ENCODE measurements at places on chromosomes 1 and 21. TPM values are rescaled to one million over a fixed set of nuclear protein-coding genes. Genes with fewer than 3 reads are reported as not detected.
A peak's percentile ranks its signal among the peaks of the same experiment; 100 is the strongest.

DNA sequence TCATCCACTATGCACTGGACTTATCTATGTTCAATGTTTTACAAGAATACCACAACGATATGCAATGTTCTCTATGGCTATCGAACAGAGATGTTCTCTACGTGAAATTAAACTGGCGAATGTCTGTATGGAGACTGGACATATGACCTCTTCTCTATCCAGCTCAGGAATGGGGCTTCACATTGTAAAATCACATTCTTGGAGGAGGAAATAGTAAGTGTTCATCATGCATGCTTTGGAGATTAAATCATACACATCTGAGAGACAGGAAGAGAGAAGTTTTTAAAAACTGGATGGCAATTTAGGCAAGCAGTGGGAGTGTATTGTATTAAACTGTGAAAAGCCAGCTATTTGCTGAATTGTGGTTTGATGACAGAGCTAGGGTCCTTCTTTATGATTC lies 47.9 kb upstream of the RGL1 start:
- peak; percentile 53 for DNase-seq
- no peak overlapping the region for H3K4me3 ChIP-seq
- H3K27me3 ChIP-seq = no peaks in the 10 kb centered on the region
- no peaks in the 10 kb centered on the region for H3K4me1 ChIP-seq
- H3K36me3 ChIP-seq = no peaks in the 10 kb centered on the region

- H3K4me3 ChIP-seq = peak overlapping the region; percentile 97
- DNase-seq = peak; percentile 33
- peak overlapping the region; percentile 91 for H3K27ac ChIP-seq
- H3K36me3 ChIP-seq = peaks cover 1% of the 10 kb centered on the region
Measured at GRCh38 chr1:10033359-10033845, 644 bp downstream of the UBE4B start.

DNA sequence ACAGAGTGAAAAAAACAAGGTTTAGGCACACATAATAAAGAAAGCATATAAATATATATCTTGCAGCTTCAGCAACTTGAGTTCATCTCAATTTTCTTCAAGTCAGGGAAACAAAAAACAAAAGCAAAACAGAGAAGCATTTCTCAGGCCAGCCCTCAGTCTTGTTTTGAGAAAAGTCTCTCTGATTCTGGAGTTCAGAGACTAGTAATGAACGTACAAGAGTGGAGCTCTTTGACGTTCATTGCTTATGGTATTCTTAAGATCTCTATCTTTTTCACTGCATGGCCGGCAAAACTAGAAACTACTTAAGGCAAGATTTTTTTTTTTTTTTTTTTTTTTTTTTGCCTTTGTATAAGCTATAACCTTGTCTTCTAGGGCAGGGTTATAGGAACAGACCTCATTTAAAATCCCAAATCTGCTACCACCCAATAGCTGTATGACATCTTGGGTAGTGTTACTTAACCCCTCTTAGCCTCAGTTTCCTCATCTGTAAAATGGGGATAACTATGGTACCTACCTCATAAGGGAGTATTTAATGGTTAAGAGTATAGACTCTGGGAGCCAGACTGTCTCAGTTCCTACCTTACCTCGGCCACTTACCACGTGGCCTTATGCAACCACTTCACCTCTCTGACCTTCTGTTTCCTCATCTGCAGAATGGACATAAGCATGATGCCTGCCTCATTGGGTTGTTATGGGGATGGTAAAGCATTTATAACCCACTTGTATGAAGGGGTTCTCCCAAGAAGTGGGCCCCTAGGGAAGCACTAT lies 33.6 kb downstream of the LMO4 start:
- H3K4me1 ChIP-seq = no peaks in the 10 kb centered on the region
- DNase-seq = no peak
- no peaks in the 10 kb centered on the region for H3K27me3 ChIP-seq
- H3K36me3 ChIP-seq = no peaks in the 10 kb centered on the region
- H3K4me3 ChIP-seq = no peak overlapping the region

DNA sequence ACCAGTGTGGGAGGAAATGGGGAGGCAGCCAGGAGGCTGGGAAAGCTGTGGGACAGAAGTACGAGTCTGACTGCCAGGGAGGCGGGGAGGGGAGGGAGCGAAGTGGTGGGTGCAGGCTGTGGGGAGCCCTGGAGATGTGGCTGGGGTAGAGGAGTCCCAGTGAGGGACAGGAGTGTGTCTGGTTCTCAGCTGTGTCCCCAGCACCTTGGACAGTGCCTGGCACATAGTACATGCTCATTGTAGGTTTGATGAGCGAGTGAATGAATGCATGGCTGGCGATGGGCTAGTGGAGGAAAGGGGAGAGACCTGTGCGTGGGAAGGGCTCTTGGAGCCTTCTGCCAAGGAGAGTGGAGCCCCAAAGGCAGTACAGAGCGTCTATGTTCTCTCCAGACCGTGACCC lies 104.1 kb downstream of the SIK1 start:
- H3K4me1 ChIP-seq = peaks cover 5% of the 10 kb centered on the region
- no peaks in the 10 kb centered on the region for H3K36me3 ChIP-seq
- H3K27ac ChIP-seq = no peak overlapping the region
- H3K27me3 ChIP-seq = peaks cover 7% of the 10 kb centered on the region

- no peaks in the 10 kb centered on the region for H3K36me3 ChIP-seq
- no peak overlapping the region for H3K27ac ChIP-seq
- peaks cover 16% of the 10 kb centered on the region for H3K4me1 ChIP-seq
- no peak overlapping the region for H3K4me3 ChIP-seq
- no peak for DNase-seq
Measured at GRCh38 chr21:44991538-44992483, 52.0 kb downstream of the SLX9 start.

GRCh38 chr1:204647114-204647804 lies 38.3 kb downstream of the LRRN2 start:
- no peaks in the 10 kb centered on the region for H3K36me3 ChIP-seq
- no peaks in the 10 kb centered on the region for H3K4me1 ChIP-seq
- no peak overlapping the region for H3K4me3 ChIP-seq
- H3K27ac ChIP-seq = no peak overlapping the region

The HAO2 gene
- not detected for polyA plus RNA-seq

DNA sequence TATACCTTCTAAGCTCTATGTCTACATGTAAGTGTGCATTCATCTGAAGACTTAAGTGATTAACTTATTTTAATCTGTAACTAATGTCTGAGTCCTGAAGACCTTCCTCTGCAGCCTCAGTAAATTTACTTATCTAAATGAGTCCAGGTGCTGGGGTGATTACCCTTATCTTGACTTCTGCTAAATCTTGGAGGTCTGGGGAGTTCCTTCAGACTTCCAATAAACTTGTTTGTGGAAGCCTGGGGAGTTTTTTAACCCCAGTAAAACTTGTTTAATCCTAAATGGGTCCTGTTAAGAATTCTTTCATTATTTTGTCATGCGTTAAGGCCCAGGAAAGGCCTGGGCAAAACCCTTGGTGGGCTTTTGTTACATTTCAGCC lies 37.0 kb downstream of the RSPH1 start:
- H3K27ac ChIP-seq = no peak overlapping the region
- no peaks in the 10 kb centered on the region for H3K27me3 ChIP-seq
- H3K4me1 ChIP-seq = no peaks in the 10 kb centered on the region
- H3K4me3 ChIP-seq = no peak overlapping the region

DNA sequence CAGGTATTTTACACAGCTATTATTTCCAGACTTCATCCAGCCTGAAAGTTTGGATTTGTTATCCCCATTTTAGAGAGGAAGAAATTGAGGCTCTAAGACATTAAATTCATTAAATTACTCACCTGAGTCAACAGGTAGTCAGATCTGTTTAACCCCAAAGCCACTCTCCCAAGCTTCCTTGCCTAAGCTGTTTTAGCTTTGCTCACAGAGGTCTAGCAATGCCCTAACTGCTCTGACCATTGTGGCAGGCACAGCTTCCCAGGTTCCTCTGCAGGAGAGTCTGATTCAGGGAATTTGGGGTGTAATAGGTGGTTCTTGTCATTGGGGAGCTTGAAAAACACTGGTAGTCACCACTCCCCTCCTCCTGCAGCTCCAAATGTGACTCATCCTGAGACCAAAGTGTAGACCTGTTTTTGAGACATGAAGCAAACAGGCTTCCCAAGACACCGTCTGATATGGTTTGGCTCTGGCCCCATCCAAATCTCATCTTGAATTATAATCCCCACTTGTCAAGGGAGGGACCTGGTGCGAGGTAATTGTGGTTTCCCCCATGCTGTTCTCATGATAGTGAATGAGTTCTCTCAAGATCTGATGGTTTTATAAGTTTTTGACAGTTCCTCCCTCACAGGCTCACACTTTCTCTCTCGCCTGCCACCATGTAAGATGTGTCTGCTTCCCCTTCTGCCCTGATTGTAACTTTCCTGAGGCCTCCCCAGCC lies 142.8 kb upstream of the DNAH14 start:
- no peak for DNase-seq
- H3K4me3 ChIP-seq = no peak overlapping the region
- peaks cover 3% of the 10 kb centered on the region for H3K27me3 ChIP-seq
- no peak overlapping the region for H3K27ac ChIP-seq
- H3K4me1 ChIP-seq = peaks cover 10% of the 10 kb centered on the region

DNA sequence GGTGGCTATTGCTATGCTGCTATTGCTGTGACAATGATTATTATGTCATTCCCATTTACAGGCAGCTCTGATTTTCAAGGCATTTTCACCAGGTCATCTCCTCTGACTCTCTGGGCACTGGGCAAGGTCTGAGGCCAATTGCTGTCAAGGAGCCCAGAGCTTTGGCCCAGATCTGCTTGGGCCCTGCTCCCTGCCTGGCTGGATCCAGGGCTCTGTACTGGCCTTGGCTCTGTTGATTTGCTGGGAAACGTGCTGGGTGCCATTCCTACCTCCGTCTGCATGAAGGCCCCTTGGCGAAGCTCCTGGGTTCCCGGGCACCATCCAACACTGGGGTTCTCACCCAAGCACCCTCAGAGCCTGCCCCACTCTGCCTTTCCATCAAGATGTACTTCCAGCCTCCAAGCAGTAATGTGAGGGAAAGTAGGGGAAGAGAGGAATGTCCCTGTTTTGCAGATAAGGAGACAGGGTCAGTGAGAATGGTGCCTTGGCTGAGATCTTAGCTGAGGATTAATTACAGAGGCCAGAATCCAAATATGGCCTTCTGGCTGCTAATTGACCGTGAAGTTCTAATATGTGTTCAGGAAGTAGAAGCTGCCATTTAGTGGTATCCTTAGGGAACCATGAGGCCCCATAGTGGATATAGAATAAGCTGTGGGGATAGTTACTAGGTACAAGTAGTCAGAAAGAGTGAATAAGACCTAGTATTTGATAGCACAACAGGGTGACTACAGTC lies 63.9 kb downstream of the HTR6 start:
- no peaks in the 10 kb centered on the region for H3K27me3 ChIP-seq
- H3K27ac ChIP-seq = no peak overlapping the region
- no peaks in the 10 kb centered on the region for H3K36me3 ChIP-seq
- DNase-seq = no peak

- H3K36me3 ChIP-seq = no peaks in the 10 kb centered on the region
- H3K27me3 ChIP-seq = no peaks in the 10 kb centered on the region
- H3K4me1 ChIP-seq = no peaks in the 10 kb centered on the region
- no peak overlapping the region for H3K27ac ChIP-seq
Measured at GRCh38 chr1:23599125-23599524, 39.8 kb upstream of the ID3 start.

DNA sequence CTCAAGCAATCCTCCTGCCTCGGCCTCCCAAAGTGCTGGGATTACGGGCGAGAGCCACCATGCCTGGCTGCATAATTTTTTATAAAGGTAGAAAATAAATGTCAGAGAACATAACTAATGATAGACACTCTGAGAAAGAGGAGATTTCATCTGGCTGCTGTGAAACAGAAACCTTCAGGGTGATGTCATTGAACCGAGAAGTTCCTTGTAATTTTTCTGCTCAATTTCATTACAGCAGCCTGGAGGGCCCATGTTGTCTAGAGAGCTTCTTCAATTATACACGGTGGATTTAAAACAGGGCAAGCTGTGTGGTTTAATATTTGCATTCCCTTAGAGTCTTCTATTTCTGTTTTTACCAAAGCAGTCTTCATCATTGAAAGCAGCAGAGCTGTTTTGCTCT lies 64.3 kb upstream of the MORC3 start:
- no peak for DNase-seq
- no peaks in the 10 kb centered on the region for H3K27me3 ChIP-seq
- no peak overlapping the region for H3K27ac ChIP-seq
- no peak overlapping the region for H3K4me3 ChIP-seq
- H3K4me1 ChIP-seq = no peaks in the 10 kb centered on the region

DNA sequence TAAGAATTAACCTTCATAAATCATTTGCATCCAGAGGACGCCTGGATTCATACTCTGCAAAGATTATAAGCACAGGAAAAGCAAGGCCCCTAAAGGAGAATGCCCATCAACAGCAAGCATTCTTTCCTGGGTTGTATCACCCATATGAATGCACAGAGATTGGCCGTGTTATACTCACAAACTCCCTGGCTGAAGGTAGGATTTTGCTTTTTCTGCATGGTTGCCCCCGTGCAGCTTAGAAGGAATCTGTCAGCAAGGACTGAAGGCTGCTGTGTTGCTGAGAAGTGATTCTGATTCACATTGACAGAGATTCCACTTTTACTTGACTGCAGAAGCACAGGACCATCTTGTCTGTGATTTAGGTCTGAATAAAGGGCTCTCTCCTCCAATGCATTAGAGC lies 283.0 kb downstream of the LRRIQ3 start:
- H3K4me3 ChIP-seq = no peak overlapping the region
- H3K27ac ChIP-seq = no peak overlapping the region
- no peak for DNase-seq

DNA sequence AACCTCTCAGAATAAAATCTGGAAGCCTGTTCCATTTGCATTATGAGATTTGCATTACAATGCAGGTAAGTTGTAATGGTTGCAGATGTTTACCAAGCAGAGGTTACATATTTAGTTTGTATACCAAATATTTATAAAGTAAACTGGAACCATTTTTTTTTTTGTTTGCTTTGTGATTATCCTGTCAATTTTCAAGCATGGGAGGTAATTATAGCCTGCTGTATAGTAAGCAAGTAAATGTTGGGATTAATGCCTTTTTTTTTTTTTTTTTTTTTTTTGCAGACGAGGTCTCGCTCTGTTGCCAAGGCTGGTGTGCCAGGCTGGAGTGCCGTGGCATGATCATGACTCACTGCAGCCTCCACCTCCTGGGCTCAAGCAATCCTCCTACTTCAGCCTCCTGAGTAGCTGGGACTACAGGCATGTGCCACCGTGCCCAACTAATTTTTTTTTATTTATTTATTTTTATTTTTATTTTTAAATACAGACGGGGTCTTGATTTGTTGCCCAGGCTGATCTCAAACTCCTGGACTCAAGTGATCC lies 21.0 kb downstream of the NFYC start:
- H3K27me3 ChIP-seq = no peaks in the 10 kb centered on the region
- DNase-seq = no peak
- no peak overlapping the region for H3K4me3 ChIP-seq
- no peaks in the 10 kb centered on the region for H3K36me3 ChIP-seq
- H3K4me1 ChIP-seq = peaks cover 11% of the 10 kb centered on the region

GRCh38 chr21:25664491-25664931 lies 25.5 kb downstream of the JAM2 start:
- DNase-seq = no peak
- H3K4me1 ChIP-seq = no peaks in the 10 kb centered on the region
- no peaks in the 10 kb centered on the region for H3K36me3 ChIP-seq
- H3K4me3 ChIP-seq = no peak overlapping the region
- H3K27me3 ChIP-seq = no peaks in the 10 kb centered on the region
- H3K27ac ChIP-seq = no peak overlapping the region

The YRDC gene
- polyA plus RNA-seq = 15.9 TPM

The WLS gene
- polyA plus RNA-seq = 269 TPM

Measured in fibroblast of lung (primary cell).